ENCODE measurements at places on chromosomes 6 and 20. TPM values are rescaled to one million over a fixed set of nuclear protein-coding genes. Genes with fewer than 3 reads are reported as not detected.

Gene C6orf58
- not detected for total RNA-seq

Gene EPPIN
- total RNA-seq, result not detected

Gene TPD52L1
- total RNA-seq, result 32.4 TPM

Gene TNFRSF6B
- 2.8 TPM for total RNA-seq

Gene DDX43
- total RNA-seq, result not detected

- no peak for DNase-seq
Measured at GRCh38 chr20:63699466-63700198, 3.2 kb downstream of the TNFRSF6B start.

- DNase-seq, result no peak
Measured at GRCh38 chr20:23244916-23245552, 105.6 kb upstream of the NXT1 start.

GRCh38 chr6:54125493-54125892 is 14.2 kb downstream of the MLIP start:
- no peak for DNase-seq

GRCh38 chr6:101907356-101908217 is 514.1 kb downstream of the GRIK2 start:
- DNase-seq, result no peak

- no peak for DNase-seq
Measured at GRCh38 chr6:161635975-161636374, 362.1 kb upstream of the AGPAT4 start.

- peak; percentile 57 for DNase-seq
Measured at GRCh38 chr6:113169484-113169883, 687.7 kb upstream of the MARCKS start.

DNA sequence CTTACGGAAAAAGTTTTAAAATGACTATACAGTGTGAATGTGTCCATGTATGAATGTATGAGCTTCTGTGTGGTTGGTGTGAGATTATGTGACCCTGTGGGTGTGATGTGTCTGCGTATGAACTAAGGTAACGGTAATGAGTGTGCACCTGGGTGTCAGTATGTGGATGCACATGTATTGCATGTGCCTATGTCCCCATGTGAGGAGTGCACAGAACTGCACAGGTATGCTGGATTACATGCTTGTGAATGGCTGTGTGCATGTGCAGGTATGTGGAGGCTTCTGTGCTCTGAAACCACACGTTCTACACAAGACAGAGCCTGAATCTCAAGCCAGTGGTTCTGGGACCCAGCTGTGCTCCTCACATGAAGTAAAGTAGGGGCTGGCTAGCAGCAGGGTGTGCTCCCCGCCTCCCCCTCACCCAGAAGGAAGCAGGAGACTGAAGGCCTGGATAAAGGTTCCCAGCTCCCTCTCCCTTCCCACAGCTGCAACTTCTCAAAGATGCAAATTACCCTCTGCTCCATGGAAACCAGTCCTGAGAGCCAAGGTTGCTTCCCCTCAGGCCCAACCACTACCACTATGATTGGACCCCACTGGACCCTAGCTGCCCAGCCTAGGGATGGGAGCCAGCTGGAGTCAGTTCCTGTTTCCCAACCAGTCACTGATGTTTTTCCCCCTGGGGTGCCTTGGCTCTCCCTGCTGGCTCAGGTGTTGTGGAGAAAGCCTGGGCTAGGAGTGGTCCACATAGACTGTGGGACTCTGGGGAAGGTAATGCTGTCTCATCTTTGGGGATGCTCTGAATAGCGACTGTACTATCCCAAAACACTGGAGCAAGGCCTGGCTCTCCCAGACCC is 24.8 kb upstream of the SPDEF start:
- DNase-seq, result no peak

GRCh38 chr20:60304026-60304590 is 345.9 kb downstream of the CDH26 start:
- no peak for DNase-seq

DNA sequence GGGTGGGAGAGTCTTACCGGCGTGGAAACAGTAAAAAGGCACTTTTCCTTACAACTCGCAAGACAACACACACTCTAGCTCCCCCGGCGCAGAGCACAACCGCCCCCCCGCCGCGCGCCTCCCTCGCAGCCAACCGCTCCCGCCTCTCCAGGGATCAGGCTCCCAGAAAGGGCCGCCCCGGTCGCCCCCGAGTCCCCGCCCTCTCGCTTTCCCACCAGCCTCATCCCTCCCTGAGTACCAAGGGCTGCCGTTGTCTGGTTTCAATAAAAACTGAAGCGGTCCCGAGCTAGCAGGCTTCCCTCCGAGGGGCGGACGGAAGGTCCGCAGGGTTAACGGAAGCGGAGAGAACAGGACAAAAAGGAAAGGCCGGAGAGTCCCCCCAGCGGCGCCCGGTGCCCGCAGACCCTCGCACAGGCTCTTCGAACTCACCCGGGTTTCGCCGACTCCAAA is 804 bp downstream of the ELOVL5 start:
- peak; percentile 46 for DNase-seq

GRCh38 chr6:135393289-135393688 is 104.3 kb downstream of the AHI1 start:
- no peak for DNase-seq

- peak; percentile 79 for DNase-seq
Measured at GRCh38 chr6:44730771-44731391, 343.4 kb downstream of the CDC5L start.

- no peak for DNase-seq
Measured at GRCh38 chr6:21899708-21900107, 306.2 kb downstream of the SOX4 start.

DNA sequence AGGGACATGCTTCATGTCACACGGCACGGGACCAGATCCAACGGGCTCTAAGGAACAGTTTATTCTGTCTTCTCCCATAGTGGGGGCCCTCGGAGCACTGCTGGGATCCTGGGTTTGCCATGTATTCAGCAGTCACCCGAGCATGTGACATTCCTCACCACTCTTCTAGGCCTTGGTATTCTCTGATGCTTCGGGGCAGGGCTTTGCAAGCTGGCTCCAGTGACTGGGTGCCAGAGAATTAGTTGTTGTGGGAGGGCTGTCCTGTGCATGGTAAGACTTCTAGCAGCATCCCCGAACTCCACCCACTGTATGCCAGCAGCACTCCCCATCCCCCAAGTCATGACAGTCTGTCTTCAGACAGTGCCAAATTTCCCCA is 5.4 kb downstream of the CCN5 start:
- DNase-seq, result peak; percentile 63
